ENCODE measurements at places on chromosomes 11 and 22.

DNA sequence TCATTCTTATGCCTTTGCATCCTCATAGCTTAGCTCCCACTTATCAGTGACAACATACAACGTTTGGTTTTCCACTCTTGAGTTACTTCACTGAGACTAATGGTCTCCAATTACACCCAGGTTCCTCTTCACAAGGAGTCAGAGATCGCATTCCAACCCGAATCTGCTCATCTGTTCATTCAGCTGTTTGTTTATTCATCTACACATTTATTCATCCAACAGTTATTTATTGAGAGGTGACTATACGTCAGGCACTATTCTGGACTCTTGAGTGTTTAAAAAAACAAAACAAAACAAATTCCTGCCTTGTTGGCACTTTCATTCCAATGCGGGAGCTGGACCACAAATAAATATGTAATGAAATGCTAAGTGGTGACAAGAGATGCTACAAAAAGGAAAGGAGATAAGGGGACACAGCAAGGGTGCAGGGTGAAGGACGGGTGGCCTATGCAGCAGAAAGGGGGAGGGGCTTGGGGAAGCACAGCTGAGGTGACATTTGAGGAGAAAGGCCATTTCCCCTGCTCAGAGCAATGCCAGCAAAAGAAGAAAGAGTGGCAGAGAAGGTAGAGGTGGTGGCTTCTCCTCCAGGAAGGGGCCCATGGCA is 393.8 kb upstream of the SYN3 start:
- DNase-seq, result no peak

GRCh38 chr11:119878990-119879389 is 150.0 kb upstream of the NECTIN1 start:
- DNase-seq, result no peak

DNA sequence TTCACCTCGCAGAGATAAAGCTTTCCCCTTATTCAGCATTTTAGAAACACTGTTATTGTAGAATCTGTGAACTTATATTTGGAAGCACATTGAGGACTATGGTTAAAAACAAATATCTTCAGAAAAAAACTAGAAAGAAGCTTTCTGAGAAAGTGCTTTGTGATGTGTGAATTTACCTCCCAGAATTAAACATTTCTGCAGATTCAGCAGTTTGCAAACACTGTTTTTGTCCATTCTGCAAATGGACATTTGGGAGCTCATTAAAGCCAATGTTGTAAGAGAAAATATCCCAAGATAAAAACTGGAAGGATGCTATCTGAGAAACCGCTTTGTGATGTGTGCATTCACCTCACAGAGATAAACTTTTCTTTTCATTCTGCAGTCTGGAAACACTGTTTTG is 272.7 kb downstream of the OR4A5 start:
- DNase-seq, result no peak

GRCh38 chr11:132028380-132029240 is 658.2 kb downstream of the NTM start:
- no peak for DNase-seq

DNA sequence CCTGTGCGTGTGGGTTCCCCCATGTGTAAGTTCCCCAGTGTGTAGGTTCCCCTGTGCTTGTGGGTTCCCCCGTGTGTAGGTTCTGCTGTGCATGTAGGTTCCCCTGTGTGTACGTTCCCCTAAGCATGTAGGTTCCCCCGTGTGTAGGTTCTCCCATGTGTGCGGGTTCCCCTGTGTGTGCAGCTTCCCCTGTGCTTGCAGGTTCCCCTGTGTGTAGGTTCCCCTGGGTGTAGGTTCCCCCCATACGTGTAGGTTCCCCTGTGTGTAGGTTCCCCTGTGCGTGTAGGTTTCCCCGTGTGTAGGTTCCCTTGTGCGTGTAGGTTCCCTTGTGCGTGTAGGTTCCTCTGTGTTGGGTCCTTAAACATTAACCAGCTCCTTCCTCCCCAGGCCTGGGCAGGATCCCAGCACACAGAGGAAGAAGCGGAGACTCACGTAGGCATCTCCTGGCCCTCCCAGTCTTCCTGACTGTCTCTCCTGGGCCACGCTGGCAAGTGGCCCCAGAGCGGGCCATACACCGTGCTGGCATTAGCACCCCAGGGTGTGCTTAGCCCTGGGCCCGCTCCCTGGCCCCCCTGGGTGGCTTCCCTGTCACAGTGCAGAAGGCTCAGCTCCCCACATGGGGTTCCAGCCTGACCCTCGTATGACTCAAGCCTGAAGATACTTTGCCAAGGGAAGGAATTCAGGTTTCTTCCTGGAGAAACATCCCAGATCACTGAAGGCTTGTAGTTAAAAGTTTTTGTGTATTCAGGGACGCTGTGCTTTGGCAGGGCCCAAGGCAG is 2.8 kb upstream of the GRAMD4 start:
- DNase-seq, result no peak
